HFFc6 (cell line): ENCODE measurements at places on chromosomes 3 and 15. TPM values are rescaled to one million over a fixed set of nuclear protein-coding genes. Genes with fewer than 3 reads are reported as not detected.

DNA sequence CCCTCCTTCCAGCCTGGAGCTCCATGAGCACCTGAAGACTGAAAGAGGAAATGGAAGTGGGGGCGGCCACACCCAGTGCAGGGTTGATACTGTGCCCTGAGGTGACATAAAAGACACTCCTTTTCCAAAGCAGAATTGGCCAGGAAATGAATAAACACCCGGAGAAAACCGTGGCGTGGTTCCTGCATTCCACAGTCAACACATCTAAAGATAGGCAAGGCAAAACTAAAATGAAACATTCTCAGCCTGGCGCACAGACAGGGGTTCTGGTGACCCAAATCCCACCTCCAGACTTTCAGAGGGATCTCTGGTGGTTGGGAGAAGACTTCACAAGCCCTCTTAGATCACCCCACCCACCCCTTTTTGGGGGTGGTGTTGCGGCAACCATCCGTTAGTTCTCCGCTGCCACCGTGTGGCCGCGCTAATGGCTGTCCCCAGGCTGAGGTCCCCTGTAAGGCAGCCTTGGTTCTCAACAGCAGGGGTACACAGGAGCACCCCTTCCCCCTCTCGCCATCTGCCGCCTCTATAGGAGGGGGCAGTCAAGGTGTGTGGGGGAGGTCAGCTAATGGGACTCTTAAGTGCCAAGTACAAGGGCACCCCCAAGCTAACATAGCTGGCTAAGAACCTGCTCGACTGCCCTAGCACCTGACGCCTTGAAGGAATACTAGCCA, 2.5 kb upstream of the MST1R start:
- H3K4me1 ChIP-seq: peaks cover 17% of the 10 kb centered on the region
- peak overlapping the region; percentile 87 for H3K4me3 ChIP-seq
- H3K27ac ChIP-seq: peak overlapping the region; percentile 60
- peaks cover 4% of the 10 kb centered on the region; the same call in 1 of the 2 replicates for H3K36me3 ChIP-seq

DNA sequence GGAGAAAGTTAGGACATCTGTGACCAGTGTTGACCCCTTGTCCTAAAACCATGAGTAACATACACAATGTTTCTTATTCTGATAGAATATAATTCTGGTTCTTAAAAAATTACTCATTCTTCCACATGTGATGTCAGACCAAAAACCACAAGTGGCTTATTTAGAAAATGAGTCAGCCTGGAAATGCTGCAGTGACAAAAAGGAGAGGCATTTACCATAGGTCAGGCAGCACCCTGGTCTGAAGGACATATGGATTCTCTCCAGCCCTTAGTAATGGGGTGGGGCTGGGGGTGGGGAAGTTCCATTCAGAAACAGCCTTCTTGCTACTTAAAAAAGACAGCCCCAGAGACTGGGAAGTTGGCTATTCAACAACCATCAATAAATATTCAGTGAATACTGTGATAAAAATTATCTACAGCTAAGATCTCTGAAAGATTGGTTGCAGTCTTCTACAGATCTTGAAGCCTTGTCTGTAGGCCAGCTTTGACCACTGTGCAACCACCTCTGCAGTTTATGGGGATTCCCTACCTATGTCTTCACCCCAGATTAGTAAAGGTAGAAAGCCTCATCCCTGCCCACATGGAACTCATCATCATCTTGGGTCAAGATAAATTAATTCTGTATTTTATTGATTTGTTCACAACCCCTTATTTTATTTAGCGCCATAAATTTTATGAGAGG, 34.9 kb upstream of the TIMP4 start:
- peak overlapping the region; percentile 66 for H3K4me3 ChIP-seq
- peaks cover 59% of the 10 kb centered on the region for H3K4me1 ChIP-seq
- peaks cover 12% of the 10 kb centered on the region for H3K36me3 ChIP-seq
- peaks cover 5% of the 10 kb centered on the region for H3K27me3 ChIP-seq
- peak; percentile 98 for DNase-seq

The FHIT gene
- total RNA-seq: not detected in 3 replicates

The ZDHHC3 gene
- total RNA-seq: 62.4 to 73.7 TPM (median 64.0 TPM) in 3 replicates

The TUSC7 gene
- not detected in 3 replicates for total RNA-seq
